ENCODE measurements at places on chromosomes 1 and 21.

DNA sequence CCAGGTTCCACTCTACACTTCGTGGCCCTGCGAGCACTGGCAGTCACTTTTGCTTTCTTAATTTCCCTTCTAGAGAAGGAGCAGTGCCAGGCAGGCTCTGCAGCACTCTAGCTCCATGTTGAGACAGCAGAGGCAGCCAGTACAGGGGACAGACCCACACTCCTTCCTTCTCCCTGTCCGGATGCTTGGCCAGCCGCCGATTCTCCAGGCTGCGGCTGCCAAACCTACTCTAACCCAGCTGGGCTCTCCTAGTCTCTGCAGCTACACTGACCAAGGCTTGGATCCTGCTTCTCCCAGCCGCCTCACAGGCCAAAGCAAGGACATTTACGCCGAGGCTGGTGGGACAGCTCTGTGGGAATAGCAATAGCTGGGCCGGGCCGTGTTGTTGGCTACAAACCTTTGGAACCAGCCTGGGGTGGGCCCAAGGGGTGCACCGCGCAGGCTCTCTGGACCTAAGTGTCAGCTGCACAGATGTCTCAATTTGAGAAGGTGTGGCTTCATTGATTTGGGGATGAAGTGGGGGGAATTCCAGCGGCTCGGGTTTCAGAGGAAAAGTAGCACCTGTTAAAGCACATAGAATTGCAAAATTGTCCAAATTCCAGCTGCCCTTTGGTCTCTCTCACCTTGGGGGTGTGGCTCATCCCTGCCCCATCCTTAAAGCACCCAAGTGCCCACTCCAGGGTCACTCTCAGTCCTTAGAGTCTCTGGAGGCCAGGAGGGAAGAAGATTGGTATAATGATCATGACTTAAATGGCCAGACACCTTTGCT, 3.2 kb downstream of the BARHL2 start:
- DNase-seq = no peak

GRCh38 chr1:165853528-165854075, 26.2 kb downstream of the UCK2 start:
- no peak for DNase-seq

DNA sequence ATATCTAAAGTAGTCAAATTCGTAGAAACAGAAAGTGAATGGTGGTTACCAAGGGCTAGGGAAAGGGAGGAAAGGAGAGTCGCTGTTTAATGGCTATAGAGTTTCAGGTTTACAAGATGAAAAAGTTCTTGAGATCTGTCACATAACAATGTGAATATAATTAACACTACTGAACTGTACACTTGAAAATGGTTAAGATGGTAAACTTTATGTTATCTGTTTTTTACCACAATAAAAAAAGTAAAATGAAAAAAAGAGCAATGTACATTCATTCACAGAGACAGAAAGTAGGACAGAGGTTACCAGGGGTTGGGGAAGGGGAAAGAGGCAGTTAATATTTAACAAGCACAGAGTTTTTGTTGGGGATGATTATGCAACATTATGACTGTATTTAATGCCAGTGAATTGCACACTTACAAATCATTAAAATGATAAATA, 53.3 kb upstream of the SEC16B start:
- DNase-seq = no peak

GRCh38 chr21:39198800-39199199, 15.5 kb upstream of the PSMG1 start:
- no peak for DNase-seq

DNA sequence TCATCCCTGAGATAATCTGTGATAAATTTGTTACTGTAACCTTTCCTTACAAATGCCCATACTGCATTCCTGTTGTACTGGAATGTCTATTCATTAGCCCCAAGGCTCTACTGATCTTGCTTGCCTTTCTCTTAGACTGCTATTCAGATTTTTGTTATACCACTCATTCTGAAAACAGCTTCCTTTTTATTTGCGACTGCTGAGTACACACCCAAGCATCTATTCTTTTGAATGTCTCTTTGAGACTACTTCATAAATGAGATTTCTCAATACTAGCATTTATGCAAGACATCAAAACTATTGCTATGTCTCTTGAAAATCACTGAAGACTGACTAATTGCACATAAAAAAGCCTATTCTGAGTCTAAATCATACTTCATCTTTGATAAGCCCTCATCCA, 38.6 kb downstream of the DENND1B start:
- no peak for DNase-seq

DNA sequence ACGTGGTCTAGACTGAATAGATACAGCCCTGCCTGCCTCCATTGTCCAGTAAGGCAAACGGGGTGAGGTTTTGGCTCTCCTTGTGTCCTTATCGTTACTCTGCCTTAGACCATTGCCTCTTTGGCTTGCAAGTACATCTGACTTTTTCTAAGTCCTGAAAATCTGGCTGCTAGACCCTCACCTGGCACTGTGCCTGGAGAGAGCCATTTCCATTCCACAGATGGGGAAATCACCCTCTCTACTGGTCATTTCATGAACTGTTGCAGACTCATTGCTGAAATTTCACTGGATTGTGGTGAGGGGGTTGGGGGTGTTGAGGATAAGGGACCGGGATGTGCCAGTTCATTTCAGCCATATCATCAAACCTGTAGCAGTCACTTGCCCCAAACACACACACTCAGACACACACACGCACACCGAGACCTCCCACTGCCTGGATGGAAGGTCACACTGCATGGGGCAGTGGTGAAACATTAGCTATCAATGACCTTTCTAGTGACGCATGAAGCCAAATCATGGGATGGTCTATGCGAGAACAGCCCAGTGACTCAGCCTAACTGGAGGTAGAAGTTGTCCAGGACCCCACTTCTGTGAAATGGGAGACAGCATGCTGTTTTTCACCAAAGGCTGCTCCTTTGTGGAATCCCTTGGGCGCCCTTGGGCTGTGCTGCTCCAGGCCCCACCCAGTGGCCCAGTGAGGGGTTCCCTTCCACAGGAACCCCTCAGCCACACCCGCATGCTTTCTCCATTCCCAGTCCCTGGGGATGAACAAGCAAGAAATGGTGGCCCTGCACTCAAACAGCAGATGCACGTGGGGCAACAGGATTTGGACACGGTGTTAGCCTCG, 34.9 kb upstream of the VASH2 start:
- DNase-seq = no peak
